AG09319 (cell line): ENCODE measurements at places on chromosomes 2 and 18.

- no peak for DNase-seq
Measured at GRCh38 chr18:40980171-40980570, 974.9 kb upstream of the PIK3C3 start.

GRCh38 chr2:239002954-239003623 lies 155.2 kb downstream of the TWIST2 start:
- DNase-seq, result peak; percentile 83

DNA sequence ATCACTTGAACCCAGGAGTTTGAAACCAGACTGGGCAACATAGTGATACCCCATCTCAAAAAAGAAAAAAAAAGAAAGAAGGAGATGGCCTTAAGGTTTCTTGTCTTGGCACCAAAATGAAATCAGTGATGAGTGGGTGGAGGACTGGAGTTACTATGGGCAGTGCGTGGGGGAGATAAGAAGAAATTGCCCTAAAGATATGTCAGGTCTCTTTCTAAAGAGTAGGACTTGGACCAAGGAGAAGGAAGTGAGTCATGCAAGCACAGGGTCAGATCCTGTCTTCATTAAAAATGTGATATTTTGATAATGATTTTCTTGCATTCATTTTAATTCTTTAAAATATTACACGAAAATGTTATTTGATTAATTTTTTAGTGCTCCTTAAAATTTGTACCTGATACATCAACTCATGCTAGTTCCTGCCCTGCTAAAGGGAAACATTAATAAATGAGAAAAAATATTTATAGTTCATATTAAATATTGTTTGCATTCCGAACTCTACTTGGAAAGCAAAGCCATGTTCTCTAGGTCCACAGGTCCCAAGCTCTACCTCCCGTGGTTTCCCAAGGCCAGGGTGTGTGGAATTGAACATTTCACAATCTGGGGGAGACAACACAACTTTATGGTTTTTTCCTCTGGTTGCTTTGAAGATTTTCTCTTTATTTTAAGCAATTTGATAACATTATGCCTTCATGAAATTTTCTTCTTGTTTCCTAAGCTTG lies 62.6 kb upstream of the CTLA4 start:
- no peak for DNase-seq

DNA sequence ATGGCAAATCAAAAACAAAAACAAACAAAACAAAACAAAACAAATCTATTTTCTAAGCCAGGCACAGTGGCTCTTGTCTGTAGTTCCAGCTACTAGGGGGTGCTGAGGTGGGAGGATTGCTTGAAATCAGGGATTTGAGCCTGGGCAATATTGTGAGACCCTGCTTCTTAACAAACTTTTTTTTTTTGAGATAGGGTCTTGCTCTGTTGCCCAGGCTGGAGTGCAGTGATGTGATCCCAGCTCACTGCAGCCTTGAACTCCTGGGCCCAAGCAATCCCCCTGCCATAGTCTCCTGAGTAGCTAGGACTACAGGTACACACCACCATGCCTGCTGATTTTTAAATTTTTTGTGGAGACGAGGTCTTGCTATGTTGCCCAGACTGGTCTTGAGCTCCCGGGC lies 6.2 kb downstream of the HPCAL1 start:
- DNase-seq, result no peak

- no peak for DNase-seq
Measured at GRCh38 chr18:74795751-74796150, 198.1 kb downstream of the ZNF407 start.

- no peak for DNase-seq
Measured at GRCh38 chr2:12177455-12178288, 431.2 kb downstream of the LPIN1 start.

DNA sequence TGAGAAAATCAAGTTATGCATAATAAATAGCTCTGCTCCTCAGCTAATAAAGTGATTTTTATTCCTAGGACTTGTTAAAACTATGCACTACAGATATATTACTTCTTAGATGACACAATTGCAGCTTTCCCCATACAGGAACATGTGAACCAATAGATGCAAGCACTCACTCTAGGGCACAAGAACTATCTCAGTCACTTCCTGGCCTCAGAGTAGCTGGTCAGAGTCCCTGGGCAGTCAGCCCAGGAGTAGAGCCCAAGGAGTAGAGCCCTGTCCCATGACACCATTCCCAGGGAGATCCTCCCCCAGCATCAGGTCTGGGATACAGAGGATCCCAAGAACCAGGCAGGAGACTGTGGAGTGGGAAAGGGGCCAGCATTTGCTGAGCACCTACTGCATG lies 2.7 kb downstream of the TNS1 start:
- no peak for DNase-seq

DNA sequence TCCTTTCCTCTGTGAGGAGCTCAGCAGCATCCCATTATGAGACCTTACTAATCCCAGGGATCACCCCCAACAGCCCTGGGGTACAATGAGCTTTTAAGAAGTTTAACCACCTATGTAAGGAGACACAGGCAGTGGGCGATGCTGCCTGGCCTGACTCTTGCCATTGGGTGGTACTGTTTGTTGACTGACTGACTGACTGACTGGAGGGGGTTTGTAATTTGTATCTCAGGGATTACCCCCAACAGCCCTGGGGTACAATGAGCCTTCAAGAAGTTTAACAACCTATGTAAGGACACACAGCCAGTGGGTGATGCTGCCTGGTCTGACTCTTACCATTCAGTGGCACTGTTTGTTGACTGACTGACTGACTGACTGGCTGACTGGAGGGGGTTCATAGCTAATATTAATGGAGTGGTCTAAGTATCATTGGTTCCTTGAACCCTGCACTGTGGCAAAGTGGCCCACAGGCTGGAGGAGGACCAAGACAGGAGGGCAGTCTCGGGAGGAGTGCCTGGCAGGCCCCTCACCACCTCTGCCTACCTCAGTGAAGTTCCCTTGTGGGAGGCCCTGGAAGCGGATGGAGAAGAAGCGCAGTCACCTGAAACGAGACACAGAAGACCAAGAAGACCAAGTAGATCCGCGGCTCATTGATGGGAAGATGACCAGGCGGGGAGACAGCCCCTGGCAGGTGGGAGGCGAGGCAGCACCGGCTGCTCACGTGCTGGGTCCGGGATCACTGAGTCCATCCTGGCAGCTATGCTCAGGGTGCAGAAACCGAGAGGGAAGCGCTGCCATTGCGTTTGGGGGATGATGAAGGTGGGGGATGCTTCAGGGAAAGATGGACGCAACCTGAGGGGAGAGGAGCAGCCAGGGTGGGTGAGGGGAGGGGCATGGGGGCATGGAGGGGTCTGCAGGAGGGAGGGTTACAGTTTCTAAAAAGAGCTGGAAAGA lies 7.6 kb downstream of the PROC start:
- no peak for DNase-seq

DNA sequence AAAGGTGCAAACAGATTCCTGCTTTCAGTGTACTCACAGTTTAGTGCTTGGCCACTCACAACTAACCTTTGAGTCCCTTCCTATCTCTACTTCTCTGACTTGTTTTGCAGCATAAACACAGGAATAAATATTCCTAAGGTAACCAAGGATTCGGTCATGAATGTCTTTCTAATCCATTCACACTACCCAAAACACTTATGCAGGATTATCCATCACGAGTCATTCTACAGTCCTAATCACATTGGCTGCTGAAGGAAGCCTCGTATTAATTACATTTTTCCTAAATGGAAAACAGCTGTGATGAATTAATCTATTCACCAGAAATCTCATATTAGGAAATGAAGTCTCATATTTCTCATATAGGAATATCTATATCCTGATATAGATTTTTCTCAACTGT lies 16.3 kb downstream of the RDH14 start:
- DNase-seq, result no peak
